ENCODE measurements at places on chromosomes 7 and 10.

DNA sequence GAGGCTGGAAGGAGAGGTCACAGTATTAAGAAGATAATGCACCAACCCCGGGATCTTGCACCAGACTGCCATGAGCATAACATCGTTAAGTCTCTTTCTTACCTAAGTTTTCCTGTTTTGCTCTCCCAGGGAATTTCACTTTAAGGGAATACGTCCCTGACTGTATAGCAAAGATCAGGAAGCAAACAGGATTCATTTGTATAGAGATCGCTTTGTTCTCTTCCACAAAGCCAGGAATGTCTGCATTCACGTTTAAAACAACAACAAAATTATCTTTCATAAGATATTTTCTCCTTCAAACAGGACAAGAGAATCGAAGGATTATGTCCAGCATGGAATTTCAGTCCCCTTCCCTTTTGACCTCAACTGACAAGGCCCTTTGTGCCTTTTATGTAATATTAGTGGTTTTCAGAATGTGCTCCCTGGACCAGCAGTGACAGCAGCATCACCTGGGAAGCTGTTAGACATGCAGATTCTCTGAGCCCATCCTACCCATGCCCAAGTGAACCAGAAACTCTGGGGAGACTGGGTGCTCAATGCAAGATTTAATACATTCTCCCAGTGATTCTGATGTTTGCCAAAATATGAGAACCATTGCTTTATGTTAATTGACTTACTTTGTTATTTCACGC is 286.3 kb downstream of the FGFR2 start:
- no peak for DNase-seq

GRCh38 chr7:70940597-70940996 is 191.3 kb upstream of the GALNT17 start:
- no peak for DNase-seq

DNA sequence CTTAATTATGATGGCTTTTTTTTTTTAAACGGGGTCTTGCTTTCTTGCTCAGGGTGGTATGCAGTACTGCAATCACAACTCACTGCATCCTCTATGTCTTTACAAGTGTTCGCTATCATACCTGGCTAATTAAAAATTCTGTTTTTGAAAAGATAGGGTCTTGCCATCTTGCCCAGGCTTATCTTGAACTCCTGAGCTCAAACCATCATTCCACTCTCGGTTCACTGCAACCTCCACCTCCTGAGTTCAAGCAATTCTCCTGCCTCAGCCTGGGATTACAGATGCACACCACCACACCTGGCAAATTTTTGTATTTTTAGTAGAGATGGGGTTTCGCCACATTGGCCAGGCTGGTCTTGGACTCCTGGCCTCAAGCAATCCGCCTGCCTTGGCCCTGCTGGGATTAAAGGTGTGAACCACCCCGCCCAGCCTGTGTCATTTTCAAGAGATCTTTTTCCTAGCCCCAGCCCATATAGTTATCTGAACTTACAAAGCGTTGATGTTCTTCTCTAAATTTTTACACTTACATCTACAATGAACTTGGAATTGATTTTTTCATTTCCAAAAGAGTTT is 6.0 kb downstream of the HNRNPF start:
- DNase-seq, result no peak

GRCh38 chr10:116104210-116104932 is 168.6 kb downstream of the GFRA1 start:
- DNase-seq, result no peak

GRCh38 chr7:129332254-129333035 is 101.8 kb upstream of the STRIP2 start:
- DNase-seq, result no peak

GRCh38 chr10:122435212-122435827 is 19.1 kb upstream of the ARMS2 start:
- DNase-seq, result peak; percentile 76

- peak; percentile 50 for DNase-seq
These were observed 86.5 kb upstream of the KDM7A start for GRCh38 chr7:140263277-140263676.

DNA sequence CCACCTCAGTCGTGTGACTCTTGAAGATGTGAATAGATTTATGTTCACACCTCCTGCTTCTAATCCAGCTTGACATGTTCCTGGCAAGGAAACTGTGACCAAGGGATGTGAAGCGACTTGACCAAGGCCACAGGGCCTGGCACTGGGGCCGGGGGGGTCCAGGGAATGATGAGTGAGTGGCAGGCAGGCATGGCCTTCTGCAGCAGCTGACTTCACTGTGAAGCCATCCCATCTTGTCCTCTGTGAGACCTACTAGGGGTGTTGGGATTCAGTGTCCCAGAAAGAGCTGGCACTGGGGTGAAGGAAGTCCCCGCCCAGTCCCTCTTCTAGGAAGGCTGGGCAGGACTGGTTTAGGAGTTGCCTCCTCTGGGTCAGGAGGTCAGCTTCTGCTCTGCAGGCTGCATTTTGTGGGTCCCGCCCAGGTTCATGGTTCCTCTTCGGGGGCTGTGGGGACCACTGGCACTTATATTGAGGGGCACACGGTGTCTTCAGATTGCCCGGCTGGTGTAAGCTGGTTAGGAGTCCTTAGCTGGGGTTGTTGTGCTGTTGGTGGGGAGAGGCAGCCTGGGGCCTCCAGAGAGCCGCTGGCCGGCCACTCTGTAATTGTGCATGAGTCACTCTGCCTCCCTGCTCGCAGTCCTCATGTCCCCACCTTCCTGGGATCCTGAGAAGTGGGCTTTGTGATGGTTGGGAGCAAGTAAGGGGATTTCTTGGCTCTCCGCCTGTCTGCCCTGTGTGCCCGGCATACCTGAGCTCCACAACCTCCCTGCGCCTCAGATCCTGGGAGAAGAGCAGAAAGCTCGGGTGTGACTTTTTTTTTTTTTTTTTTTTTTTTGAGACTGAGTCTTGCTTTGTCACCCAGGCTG is 11.0 kb downstream of the ZMIZ1 start:
- DNase-seq, result peak; percentile 57

DNA sequence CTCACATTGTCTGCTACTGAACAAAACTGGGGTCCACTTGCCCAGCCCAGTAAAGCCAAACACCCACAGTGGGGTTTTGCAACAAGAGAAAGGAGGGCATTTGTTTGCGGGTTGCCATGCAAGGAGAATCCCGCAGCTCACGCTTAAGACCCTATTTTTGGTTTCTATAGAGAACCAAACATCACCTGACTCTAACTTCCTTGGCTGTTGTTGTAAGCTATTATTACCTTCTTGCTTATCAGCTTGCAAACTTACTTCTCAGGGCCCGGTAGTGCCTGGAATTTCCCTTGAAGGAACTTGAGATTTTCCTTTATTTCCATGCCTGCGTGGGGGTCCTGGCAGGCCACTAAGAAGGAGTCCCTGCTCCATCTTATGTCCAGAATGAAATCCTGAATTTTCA is 20.7 kb downstream of the IFIT3 start:
- DNase-seq, result no peak

- no peak for DNase-seq
These were observed 116.2 kb upstream of the SH2B2 start for GRCh38 chr7:102170393-102170970.

DNA sequence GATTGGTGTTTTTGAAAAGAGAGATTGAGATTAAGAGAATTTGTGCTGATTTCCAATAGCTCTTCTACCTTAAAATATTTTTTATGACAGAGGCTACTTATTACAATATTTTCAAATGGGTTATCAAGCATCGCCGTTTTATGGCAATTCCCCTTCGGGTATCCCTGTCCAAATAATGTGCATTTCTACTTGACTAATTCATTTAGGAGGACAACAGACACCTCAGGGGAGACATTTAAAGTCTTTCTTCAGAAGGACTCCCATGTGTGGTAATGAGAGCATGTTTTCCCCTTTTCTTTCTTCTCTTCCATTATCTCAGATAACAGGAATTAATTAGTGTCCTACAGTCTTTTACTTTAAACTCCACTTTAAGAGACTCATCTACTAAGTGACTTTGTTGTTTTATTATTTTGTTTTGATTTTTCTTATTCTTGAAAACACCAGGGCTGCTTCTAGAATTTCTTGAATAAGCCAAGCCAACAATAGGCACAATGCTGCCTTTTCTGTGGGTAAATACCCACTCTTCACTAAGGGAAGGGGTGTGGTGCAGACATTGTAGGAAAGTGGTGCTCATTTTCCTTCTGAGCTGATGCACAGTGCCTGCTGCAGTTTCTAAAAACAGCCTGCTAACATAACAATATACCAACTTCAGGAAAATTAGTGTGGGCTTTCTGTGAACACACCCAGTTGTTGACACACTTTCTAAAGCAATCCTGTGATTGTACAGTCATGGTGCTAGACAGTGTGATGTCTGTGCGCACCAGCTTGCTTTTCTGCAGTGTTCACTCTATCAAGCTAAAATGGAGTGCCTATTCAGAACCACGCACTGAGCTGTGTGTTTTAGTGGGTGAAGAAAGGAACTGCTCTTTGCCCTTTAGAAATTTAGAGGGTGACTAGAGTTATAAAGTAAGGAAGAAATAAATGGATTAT is 597.7 kb downstream of the NRG3 start:
- no peak for DNase-seq

GRCh38 chr7:144390481-144390880 is 13.0 kb downstream of the NOBOX start:
- no peak for DNase-seq

DNA sequence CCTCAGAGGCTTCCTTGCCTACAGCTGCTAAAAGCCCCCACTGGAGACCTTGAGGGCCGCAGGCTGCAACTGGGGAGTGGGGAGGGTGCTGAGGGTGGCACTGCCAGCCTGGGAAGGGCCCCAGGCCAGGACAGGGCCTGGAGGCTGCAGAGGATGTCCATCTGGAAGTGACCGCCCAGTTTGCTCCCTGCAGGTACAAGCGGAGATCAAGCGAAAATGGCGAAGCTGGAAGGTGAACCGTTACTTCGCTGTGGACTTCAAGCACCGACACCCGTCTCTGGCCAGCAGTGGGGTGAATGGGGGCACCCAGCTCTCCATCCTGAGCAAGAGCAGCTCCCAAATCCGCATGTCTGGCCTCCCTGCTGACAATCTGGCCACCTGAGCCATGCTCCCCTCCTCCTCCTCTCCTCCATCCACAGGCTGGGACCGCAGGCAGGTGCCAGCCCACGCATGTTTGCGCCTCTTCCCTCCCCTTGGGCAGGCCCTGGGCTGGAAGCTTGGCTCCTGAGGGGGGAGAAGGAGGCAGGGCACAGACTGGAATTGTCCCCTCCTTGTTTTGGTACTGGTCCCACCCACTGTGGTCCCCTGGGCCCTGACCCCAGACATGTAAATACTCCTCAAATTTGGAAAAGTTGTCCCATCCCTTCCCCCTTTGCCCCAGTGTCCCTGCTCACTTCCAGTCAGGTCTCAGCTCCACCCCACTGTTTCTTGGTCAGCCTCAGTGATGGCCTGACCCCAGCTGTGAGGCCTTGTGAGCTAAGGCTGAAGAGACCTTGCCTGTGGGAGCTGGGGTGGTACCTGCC is 54.4 kb downstream of the ADCYAP1R1 start:
- no peak for DNase-seq

DNA sequence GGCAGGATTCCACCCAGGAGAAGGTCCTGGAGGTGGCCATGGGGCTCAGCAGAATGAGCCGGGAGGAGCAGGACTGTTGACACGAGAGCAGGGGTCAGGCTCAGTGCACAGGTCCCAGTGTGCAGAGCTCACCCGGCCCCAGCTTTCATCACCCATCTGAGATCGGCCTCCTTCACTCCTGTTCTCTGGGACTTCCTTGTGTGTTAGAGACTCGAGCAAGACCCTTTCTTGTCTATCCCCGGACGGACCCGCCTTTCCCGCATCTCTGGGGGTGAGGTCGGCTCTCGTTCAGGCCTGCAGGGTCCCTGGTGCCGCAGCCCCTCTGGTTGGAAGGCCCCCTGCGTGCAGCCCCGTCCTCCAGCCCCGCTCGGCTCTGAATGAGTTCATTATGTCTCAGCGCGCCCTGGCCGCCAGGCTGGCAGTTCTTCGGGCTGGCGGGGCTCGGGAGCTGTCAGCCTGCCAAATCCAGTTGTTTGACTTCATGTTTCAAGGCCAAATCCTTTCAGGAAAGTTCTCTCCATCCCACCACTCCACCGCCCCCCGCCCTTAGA is 127.9 kb downstream of the LHPP start:
- DNase-seq, result no peak

- DNase-seq, result no peak
These were observed 37.2 kb downstream of the TCERG1L start for GRCh38 chr10:131274133-131274880.

- no peak for DNase-seq
These were observed 25.2 kb downstream of the SORBS1 start for GRCh38 chr10:95536017-95536416.

- DNase-seq, result no peak
These were observed 9.7 kb downstream of the BAMBI start for GRCh38 chr10:28686835-28687682.

GRCh38 chr10:89235073-89235798 is 16.3 kb downstream of the LIPA start:
- DNase-seq, result peak; percentile 100

DNA sequence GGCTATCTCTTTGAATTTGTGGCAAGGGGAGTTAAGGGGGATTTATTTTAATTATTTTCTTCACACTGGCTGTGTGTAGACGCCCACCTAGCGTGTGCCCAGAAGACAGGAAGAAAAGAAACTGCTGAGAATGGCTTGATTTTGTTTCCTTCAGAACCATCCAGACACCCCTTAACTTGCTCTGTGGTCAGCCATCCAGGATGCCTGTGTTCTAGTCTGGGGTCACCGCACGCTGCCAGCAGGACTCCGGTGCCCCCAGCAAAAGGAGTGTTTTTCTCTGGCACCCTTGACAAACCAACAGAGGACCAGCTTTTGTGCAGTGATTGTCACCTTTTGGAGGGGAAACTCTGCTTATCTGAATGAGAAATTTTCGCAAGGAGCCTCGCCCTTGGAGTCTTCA is 5.3 kb downstream of the DDC start:
- no peak for DNase-seq

- no peak for DNase-seq
These were observed 420.6 kb downstream of the ARL4A start for GRCh38 chr7:13108061-13108460.

- DNase-seq, result no peak
These were observed 156.2 kb downstream of the PLPP4 start for GRCh38 chr10:120613180-120613579.

DNA sequence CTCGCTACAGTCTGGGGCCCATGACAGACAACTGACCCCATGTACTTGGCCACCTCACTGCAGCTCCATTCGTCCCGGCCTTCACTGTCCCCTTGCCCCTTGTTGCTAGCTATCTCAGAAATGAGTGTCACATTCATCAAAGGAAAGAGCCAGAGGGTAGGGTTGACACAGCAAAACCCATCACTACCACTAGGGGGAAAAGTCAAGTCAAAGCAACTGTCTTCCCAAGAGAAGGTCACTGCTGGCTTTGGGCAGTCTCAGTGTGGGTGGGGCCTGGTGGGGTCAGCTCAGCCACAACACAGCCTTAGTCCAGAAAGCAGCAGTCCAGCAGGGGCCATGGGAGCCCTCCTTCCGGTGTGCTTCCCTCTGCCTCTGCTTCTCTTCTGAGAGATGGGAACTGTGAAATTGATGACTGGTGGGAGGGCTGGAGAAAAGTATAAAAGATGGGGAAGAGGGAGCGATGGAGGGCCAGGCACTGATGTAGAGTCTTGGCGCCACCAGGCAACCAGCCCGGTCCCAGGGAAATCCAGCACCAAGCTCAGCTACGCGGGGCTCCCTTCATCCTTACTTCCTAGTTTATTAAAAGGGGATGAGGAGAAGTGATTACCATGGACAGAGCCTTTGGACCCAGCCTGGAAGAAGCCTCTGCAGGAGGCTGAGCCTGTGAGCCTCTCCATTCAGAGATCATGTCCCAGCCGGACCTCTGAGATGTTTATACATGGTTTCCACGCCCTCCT is 58.0 kb downstream of the PLXNA4 start:
- DNase-seq, result peak; percentile 39

GRCh38 chr10:79400146-79401004 is 45.0 kb downstream of the ZCCHC24 start:
- DNase-seq, result no peak

GRCh38 chr10:80856186-80856585 is 318.5 kb downstream of the SH2D4B start:
- no peak for DNase-seq

GRCh38 chr7:71659622-71660021 is 527.7 kb downstream of the GALNT17 start:
- DNase-seq, result no peak

Data from inflammatory macrophage (primary cell).